ENCODE measurements at places on chromosomes 5 and 9.

DNA sequence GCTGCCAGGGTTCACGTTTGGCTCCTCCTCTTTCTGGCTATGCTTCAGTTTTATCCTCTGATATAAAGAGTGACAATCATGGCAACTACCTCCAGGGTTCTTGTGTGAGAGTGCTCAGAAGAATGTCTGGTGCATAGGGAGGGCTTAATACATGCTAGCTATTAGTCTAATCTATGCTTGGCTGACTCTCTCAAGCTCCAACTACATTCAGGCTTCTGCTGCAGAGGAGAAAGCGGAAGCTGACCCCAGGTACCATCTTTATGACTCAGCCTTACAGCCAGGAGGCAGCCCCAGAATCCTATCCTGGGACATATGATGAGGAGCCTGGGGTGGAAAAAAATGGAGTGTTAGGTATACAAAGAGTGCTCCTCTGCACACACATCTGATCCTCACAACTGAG is 32.1 kb upstream of the RASGRF2 start:
- DNase-seq = no peak

- DNase-seq = no peak
These were observed 117.1 kb downstream of the DAB2IP start for GRCh38 chr9:121768416-121769015.

GRCh38 chr5:180331647-180331950 is 21.5 kb downstream of the GFPT2 start:
- no peak for DNase-seq

- no peak for DNase-seq
These were observed 1.9 kb upstream of the HINT2 start for GRCh38 chr9:35816708-35817107.

- no peak for DNase-seq
These were observed 135.1 kb upstream of the IRX2 start for GRCh38 chr5:2886531-2886930.

- DNase-seq = no peak
These were observed 20.5 kb upstream of the VPS13A start for GRCh38 chr9:77156646-77157371.

- no peak for DNase-seq
These were observed 263.9 kb downstream of the ARRDC3 start for GRCh38 chr5:91119217-91119616.

Measured in stimulated activated CD4-positive, alpha-beta T cell treated with anti-CD3 and anti-CD28 coated beads, Interleukin-1b, Interleukin-23, amount 100 ng/mL, for 24 hours (primary cell).